ENCODE measurements at places on chromosomes 12 and 14.

DNA sequence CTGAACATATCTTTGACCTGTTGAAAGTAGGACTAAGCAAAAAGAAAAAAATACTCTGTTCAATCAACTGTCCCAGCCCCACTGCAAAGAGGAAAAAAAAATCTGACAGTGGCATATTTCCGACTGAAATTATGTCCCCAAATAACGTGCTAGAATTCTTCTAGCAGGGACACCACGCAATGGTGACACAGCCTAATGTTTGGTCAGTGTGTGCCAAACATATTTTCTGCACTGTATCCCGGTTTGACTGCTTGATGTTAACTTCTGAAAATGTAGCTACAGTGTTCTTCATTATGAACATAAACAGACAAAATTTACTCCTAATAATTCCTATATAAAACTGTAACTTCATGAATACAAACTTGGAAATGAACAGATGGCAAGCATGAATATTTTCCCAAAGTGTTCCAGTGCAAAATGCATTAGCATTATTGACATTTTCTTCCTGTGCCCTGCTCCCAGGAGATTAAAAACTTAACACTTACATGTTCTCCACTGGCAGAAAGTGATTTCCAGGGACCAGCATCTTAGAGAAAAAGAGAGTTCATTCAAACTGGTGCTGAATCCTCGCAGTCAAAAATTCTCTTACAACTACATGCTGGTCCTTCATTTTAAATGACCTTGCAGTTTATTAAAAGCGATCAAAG is 72.4 kb upstream of the SYT1 start:
- DNase-seq: no peak

DNA sequence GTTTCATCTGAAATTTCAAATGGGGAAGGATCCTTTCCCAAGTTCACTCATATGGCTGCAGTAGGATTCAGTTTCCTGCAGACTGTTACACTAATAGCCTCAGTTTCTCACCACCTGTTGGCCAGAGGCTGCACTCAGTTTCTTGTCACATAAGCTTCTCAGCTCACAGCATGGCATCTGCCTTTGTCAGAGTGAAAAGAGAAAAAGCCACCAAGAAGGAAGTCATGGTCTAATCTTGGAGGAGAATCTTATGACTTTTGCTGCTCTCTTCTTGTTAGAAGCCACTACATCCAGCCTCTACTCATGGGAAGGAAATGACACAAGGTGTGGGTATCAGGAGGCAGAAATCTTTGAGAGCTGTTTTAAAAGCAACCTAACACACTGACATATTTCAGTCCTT is 39.4 kb upstream of the BTG1 start:
- DNase-seq: peak; percentile 57

GRCh38 chr12:50224026-50224692 is 57.0 kb upstream of the CERS5 start:
- no peak for DNase-seq

DNA sequence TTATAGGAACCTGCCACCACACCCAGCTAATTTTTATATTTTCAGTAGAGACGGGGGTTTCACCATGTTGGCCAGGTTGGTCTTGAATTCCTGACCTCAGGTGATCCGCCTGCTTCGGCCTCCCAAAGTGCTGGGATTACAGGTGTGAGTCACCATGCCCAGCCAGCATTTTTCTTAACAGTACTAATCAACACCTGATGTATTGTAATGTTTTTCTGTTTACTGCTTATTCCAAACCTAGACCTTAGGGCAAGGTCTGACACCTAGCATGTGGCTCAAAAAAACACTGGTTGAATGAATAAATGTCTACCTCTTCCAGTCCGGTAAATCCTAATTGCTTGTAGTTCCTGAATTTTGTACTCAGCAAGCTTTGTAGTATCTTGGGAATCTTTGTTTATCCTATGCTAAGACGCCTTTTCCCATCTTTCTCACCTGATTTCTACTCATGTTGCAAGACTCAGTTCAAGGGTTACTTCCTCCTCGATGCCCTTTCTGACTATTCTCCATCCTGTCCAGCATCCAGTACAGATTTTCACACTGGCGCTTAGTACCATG is 2.8 kb downstream of the PAN2 start:
- no peak for DNase-seq

DNA sequence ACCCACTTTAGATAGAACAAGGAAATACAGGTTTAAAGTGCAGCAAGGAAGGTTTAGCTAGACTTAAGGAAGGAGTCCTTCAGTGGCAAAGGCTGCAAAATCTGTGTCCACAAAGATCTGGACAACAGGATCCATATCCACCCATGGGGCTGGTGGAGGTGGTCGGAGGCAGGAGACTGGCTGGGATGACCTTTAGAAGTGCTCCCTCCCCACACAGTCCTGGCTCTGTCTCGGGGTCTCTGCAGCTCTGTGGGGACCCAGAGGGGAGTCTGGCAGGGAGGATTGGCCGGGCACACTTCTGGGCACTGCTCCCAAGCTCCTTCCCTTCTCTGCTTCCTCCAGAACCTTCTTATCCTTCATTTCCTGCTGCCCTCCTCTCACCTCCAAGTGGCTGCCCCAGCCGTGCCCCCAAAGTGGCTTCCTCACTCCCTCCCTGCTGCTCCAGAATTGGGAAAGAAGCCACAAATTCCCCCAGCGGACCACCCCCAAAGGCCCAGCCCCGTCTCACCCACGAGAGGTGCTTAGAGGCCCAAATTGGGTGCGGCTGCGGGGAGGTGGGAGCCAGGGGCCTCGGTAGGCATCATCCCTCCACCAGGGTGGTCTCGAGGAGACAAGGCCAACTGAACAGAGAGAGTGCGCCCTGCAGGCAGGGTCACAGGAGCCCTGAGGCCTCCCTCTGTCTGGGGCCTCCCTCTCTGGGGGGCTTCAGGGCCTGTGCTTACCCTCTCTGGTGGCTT is 21.9 kb upstream of the PGF start:
- DNase-seq: no peak

DNA sequence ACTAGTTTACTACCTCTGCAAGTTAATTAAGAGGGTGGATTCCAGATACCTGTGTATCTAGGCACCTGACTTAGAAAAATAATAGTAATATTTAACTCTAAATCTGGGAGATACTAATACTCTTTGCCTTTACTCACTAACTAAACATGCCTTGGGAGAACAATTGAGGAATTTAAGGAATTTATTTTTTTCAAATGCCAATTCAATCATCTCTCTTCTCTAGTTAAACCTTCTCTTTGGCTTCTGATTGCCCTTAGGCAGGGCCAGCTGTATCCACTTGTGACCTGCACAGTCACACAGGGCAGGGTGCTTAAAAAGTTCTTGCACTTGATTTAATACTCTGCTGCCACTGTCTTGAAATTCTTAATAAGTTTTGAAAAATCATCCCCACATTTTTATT is 142.4 kb downstream of the PLCZ1 start:
- DNase-seq: no peak

DNA sequence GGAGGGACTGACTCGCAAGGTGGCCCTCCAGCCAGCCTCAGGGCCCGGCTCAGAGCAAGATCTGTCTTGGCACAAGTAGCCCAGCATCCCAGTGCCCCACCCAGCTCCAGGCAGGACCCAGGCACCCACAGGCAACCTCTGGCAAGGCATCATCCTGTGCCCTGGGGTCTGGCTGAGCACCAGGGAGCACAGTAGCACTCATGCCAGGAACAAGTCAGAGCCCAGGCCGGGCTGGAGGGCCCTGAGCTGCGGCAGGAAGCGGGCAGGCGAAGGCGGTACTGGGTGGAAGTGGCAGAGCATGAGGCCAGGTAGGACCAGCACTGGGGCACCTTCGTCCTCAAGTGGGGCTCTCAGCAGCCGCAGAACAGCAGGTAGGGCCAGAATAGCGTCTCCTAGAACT is 5.2 kb upstream of the DIO3 start:
- no peak for DNase-seq

DNA sequence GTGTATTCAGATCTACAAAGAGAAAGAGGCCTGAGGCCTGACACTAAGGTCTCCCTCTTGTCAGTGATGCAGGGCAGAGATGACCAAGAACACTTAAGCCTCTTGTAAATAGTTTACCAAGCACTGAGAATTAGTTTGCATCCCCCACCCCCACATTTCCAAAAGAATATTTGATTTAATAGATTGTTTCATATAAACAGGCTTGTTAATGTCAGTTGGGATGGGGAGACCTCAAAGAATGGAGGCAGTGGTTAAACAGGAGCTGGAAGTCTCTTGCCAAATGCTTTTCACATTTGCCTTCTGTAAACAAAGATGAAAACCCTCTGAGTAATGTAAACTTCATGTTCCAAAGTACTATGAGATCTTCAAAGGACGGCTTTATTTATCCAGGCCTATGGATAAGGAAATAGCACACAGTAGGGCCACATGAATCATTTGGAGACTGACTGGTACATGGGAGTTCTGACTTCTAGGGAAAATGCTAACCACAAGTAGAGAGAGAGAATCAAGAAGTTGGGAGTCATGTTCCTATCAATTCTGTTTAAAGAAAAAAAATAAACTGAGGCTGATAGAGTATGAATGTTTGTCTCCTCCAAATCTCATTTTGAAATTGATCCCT is 234.7 kb downstream of the ANO2 start:
- no peak for DNase-seq

DNA sequence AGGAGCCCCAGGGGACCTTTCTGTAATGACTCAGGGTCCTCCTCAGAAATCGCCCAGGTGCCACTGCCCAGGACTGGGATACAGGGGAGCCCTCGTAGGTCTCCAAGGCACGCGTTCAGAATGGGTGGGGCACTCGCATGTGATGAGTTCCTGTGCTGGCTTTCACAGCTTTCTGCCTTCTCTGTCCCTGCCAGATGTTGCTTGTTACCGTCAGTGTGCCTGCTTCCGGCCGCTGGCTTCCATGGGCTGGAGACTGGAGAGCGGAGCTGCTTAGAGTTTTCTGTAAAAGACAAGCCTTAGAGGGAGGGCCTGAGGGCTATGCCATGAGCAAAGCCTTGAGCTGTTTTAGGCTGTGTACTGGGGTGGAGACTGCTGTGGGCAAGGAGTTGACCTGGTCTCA is 75.0 kb upstream of the SLC24A4 start:
- no peak for DNase-seq

GRCh38 chr14:65959563-65960024 is 526.6 kb upstream of the CCDC196 start:
- DNase-seq: no peak

DNA sequence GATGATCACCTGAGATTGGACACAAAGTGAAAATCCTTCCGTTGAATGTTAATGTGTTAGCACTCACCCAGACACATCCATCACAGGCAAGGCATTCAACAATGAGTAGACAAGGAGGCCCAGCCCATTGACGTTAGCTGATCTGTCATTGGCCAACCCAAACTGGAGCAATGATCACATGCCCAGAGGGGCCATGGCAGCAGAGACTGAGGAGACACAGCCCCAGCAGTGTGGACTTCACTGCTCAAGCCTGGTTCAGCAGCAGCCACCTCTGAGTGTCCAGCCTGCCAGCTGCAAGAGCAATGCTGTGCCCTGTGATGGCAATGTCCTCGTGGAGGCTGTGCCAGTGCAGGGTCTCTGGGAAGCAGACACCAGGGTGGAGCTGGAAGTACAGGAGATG is 622.2 kb downstream of the AACS start:
- no peak for DNase-seq

- DNase-seq: no peak
Observed at GRCh38 chr12:52082026-52082668, 2.6 kb downstream of the SMIM41 start.

DNA sequence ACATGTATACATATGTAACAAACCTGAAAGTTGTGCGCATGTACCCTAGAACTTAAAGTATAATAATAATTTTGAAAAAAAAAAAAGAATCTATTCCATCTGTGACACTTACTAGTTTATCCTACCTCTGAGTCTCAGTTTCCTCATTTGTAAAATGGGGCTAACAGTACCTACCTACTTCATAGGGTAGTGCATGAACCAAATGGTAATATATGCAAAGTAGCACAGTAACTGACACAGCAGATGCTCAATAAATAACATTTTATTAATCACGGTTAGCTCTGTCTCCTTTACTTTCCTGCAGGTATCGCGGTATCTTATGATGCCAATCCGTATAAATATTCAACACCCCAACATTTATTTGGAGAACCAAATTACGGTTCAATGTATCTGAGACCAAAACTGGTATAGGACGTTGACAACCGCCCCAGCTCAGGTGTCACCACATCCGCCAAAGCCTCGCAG is 703 bp downstream of the TMED10 start:
- no peak for DNase-seq

DNA sequence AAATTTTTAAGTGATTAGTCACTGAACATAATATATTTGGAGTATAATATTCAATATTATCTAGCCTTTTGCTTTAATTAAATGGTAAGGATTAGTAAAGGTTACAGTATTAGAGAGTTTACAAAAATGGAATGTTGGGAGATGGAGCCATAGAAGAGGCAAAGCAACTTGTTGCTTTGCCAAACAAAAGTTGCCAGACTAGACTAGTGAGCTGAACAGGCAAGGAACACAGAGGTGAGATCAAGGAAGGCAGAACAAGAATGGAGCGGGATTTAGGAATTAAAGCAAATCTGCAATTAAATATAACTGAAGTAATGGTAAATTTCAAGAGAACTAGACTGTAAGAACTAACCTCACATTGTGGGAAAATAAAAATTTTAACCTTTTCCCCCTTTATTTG is 5.1 kb downstream of the ARF6 start:
- no peak for DNase-seq

DNA sequence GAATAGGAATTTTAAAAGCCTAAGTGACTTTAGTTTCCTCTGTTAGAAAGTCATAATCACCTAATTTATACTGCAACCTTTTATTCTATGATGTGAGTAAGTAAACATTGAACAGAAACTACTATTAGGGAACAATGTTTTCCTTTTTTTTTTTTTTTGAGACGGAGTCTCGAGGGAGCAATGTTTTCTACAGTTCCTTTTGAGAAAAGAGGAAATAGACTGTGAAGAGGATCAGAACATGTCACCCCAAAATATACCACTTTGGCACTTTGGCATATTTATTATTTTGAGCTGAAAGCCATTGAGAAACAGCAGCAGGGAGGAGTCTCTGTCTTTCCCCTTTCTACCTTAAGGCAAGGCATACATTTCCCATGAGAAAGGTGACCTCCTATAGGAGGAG is 162.7 kb upstream of the CNOT2 start:
- peak; percentile 56 for DNase-seq

- DNase-seq: no peak
Observed at GRCh38 chr12:127728285-127728684, 538.7 kb upstream of the TMEM132C start.

GRCh38 chr14:20347747-20348146 is 4.3 kb downstream of the PARP2 start:
- DNase-seq: no peak

- no peak for DNase-seq
Observed at GRCh38 chr12:106892075-106892474, 63.6 kb upstream of the TMEM263 start.

GRCh38 chr14:21643407-21643806 is 8.7 kb upstream of the OR10G2 start:
- no peak for DNase-seq

DNA sequence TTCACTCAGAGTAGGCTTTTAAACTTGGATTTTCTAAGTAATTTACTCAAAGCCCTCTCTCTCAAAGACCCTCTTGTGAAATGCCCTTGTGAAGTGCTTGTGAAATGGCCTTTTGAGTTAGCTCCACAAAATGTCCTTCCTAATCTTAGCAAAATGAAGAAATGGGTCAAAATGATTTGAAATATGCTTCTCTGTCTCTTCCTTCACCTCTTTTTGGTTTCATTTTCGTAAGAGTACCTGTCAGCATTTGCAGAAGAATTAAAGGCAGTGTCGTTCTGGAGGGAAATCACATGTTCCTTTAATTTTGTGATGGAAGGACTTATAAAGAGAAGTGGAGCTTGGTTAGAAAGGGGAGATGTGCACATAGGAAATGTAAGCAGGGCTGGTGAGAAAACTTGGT is 93.7 kb downstream of the HMGA2 start:
- no peak for DNase-seq

- no peak for DNase-seq
Observed at GRCh38 chr14:33602396-33602795, 348.5 kb downstream of the EGLN3 start.

Data from pons (tissue), 1 donor.